Activated CD4-positive, alpha-beta memory T cell treated with anti-CD3 and anti-CD28 coated beads for 36 hours (primary cell): ENCODE measurements at places on chromosomes 16 and 17.

GRCh38 chr17:74759243-74759801 is 10.9 kb downstream of the NHERF1 start:
- DNase-seq = peak; percentile 73

DNA sequence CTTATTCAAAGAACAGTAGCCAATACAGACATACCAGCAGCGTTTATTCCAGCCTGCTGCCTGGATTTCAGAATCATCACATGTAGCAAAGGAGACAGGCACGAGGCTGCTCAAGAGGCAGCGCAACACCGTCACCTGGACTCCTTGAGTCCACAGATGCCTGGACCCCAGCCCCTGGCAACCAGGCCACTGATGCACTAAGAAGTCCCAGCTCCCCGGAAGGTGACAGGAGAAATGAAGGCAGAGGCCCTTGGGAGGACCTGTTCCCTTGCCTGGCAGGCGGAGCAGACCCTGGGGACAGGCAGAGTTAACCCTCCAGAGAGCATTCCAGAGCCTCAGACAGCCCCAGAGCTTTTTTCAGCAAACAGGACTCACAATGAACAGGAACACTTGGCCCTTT is 16.5 kb downstream of the SMIM5 start:
- DNase-seq = no peak

DNA sequence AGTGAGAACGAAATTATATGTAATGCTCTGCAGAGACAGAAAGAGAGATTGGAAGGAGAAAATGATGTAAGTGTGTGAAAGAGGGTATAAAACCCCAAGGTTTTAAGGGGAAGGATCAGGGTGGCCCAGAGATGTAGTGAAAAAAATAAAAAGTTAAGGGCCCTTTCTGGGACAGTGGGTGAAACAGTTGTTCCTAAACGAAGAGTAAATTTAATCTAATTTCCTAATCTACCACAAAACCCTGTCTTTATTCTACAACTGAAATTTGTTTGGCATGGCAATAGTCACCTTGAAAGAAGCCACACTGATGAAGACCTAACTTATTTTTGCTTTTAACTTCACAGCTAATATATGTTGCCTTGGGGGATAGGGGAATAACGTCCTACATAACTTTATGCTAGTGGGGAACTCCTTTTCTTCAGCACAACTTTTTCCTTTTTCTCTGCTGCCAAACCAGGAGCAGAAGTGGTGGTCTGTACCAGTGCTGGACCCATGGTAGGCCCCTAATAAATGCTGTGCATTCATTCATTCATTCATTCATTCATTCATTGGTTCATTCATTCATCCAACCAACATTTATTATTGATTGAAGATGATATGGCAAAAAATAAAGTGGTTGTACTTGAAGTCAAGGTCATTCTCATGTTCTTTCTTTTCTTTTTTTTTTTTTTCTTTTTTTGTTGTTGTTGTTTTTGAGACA is 25.4 kb downstream of the CALCOCO2 start:
- no peak for DNase-seq

- no peak for DNase-seq
Measured at GRCh38 chr16:72612256-72612655, 435.7 kb downstream of the ZFHX3 start.

- no peak for DNase-seq
Measured at GRCh38 chr16:78551487-78552085, 452.1 kb downstream of the WWOX start.

GRCh38 chr17:81462506-81463125 is 50.0 kb downstream of the ACTG1 start:
- DNase-seq = no peak

DNA sequence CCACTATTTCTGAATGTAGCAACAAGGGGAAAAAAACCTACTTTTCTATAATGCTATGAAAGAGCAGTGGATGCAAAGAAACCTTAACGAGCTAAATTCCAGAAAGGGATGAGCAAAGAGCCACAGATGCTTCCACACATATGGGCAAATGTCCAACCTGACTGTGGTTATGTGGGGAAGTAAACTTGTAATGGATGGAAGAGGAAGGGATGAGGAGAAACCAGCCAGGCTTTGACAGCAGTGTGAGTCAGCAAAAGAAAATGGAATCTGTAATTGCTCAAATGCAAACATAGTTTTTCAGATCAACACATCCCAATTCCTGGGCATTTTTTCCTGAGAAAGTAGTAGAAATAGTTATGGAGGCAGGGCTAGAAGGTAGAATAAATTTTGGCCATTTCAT is 204.8 kb upstream of the CPHXL start:
- no peak for DNase-seq

- DNase-seq = peak; percentile 95
Measured at GRCh38 chr17:81295031-81295675, at the start of gene SLC38A10. TSS of gene SLC38A10 (minus strand) at chr17:81295307. CDS start at chr17:81294921, 386 bp downstream.

DNA sequence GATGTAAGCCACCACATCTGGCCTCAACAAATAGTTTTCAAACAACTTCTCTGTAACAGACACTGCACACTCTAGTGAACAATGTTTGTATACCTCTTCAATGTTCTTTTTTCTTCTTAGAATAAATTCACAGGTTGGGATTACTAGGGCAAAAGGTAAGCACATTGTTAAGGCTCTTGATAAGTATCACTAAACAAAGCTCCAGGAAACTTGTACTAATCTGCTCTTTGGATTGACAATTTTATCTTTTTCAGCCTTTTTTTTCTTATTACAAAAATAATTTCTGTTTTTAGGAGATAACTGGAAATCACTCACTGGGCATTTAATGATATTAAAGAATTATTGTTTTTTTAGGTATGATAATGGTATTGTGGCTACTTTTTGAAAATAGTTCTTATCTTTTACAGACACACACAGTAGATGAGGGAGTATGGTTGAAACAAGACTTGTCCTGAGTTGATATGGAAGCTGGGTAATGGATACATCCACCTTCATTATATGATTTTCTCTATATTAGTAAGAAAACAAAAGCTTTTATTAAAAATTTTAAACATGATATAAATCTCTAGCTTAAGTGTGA is 7.7 kb upstream of the MPRIP start:
- DNase-seq = no peak

GRCh38 chr17:78892936-78893379 is 10.0 kb downstream of the CEP295NL start:
- DNase-seq = no peak

GRCh38 chr17:40348136-40348504 is 16.4 kb downstream of the GJD3 start:
- no peak for DNase-seq

- DNase-seq = no peak
Measured at GRCh38 chr16:72995151-72995881, 52.6 kb downstream of the ZFHX3 start.
